Activated CD4-positive, alpha-beta T cell treated with anti-CD3 and anti-CD28 coated beads, Interleukin-2, amount 50 U/mL, for 24 hours (primary cell): ENCODE measurements at places on chromosomes 6 and 20.

- DNase-seq: no peak
These were observed 464.8 kb downstream of the CBLN4 start for GRCh38 chr20:55540486-55540885.

GRCh38 chr6:89692256-89692655, 53.7 kb upstream of the LYRM2 start:
- no peak for DNase-seq

GRCh38 chr20:1472556-1473245, 6.1 kb upstream of the NSFL1C start:
- DNase-seq: no peak

- no peak for DNase-seq
These were observed 174.9 kb downstream of the SMOC2 start for GRCh38 chr6:168615837-168616236.

DNA sequence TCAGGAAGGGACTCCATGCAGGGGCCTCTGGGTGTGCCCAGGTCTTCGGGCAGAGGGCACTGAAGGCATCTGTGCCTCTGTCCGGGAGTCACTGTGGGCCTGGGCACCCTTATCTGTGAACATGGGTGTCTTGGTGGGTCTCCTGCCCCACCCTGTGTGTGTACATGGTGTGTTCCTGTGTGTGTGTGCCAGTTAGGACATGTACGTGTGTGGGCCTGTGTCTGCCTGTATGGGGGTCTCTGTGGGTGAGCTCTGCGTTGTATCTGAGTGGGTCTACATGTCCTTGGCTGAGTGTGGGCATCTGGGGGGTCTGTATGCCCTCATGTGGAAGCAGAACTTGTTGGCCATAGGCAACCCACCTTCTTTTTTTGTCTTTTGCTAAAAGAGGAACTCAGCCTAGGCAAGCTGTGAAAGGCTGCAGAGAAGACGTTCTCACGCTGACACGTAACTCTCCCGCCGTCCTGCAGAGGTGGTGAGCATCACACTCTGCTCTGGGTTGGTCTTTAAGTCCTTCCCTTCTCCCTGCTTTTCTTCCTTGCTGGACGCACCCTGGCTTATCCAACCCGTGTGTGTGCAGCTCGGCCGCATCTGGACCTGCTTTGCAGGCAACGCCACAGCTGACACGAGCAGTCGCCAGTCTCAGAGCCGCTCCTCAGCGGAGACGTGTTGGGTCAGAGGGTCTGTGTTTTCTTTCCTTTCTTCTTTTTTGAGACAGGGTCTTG, 532 bp upstream of the NPBWR2 start:
- no peak for DNase-seq

GRCh38 chr6:106182455-106182854, 96.3 kb downstream of the PRDM1 start:
- DNase-seq: no peak

DNA sequence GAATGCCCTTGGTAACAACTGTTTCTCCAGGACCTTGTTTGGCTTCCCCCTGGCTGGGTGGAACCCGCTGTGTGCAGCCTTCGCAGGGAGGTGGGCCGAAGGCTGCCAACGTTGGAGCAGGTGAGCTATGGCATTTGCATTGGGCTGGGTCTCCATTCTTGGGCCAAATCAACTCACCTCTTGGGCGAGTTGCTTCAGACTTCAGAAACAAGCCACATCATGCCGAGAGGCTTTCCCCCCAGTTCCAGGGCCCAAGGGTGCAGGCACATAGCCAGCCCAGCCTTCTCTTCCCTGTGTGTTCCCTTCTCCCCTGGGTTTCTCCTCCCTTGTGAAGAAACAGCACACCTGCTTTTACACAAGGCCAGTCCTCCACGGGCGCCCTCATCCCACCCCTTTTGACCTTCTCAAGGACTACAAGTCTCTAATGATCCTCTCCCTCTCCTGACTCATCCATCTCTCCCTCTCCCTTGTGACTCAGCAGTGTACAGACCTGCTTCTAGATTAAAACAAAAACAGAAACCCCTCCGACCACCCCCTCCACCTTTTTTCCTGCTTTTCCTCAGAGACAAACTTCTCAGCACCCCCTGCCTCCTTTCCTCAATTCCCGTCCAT, 41.6 kb downstream of the FAM209B start:
- DNase-seq: no peak

- no peak for DNase-seq
These were observed 283.8 kb downstream of the CDC5L start for GRCh38 chr6:44671333-44671732.

- DNase-seq: no peak
These were observed 68.9 kb downstream of the PERP start for GRCh38 chr6:138038142-138038870.

DNA sequence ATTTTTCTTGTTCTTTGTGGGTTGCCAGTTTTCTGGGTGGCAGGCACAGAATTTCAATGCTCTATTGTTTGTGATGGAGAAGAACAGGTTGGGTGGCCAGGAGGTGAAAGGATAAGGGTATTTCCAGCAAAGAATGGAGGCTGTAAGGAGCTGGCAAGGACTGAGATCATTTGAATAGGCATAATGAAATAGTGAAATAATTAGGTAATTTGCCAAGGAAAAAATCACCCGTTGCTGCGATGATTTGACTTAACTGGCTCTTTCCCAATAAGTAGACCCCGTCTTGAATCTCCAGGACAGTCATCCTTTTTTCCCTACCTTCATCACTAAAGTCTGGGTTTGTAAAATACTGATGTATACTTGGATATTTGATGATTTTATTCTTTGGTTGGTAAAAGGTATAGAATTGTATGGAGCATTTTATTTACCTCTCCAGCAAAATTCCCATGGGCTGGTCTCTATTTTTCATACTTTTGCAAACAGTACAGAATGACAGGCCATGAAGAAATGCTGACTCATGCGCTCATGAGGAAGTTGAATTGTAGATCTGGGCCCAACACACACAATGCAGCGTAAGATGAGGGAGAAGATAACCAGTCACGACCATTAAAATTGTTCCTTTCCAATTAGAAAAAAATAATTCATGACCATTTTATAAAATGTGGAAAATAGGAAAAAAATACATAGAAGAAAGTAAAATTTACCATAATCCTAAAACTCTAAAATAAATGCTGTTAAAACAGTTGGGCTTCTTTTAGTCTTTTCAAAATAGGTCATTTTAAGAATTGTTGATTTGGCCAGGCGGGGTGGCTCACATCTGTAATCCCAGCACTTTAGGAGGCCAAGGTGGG, 2.4 kb upstream of the GCNT2 start:
- no peak for DNase-seq

DNA sequence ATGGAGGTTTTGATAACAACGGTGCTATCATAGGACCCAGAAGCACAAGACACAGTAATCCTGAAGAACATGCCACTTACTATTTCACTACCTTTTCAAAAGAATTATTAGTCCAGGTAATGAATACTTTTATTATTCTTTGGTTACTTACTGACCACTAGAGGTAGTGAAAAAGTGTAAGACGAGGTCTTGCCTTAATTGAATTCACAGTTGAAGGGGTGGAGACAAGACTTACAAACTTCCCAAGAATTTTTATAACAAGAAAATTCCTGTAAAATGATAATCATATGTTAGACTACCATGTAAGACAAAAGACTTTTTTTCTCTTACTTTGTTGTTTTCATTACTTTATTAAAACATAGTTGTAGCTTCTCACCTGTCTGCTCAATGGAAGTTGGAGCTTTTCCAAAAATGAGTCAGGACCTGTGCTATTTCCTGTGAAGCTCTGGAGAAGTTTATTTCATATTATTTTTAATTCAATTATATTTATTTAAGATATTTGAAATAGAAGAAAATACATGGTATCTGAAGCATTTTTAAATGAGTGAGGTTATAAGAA, 52.4 kb downstream of the DOP1A start:
- no peak for DNase-seq

GRCh38 chr6:52013035-52013434, 74.4 kb downstream of the PKHD1 start:
- DNase-seq: no peak

GRCh38 chr6:105859457-105859856, 226.7 kb upstream of the PRDM1 start:
- no peak for DNase-seq
